ENCODE measurements at places on chromosomes 4 and X.

- peak; percentile 29 for DNase-seq
Observed at GRCh38 chr4:134465417-134465816, 263.8 kb upstream of the PABPC4L start.

GRCh38 chr4:152462695-152463094 is 73.2 kb downstream of the FBXW7 start:
- no peak for DNase-seq

DNA sequence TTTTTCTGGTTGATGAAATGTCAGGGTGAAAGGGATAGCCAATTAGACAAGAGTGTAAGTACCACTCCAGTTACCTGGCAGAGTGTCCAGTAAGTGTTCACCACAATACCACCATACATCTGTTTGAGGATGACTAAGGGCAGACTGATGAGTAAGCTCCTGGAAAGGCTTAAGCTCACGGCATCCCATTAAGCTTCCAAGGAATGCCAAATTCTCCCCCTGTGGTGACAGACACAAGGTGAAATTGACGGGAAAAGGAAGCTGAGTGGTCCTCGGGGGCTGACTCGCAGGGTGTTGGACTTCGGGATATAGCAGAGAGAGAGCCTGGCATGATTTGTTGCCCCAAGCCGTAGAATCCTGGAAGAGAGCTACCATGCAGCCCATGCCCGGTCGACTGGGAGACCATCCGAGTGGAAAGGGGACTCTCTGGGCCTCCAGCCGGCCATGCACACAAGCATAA is 7.6 kb upstream of the BST1 start:
- no peak for DNase-seq

DNA sequence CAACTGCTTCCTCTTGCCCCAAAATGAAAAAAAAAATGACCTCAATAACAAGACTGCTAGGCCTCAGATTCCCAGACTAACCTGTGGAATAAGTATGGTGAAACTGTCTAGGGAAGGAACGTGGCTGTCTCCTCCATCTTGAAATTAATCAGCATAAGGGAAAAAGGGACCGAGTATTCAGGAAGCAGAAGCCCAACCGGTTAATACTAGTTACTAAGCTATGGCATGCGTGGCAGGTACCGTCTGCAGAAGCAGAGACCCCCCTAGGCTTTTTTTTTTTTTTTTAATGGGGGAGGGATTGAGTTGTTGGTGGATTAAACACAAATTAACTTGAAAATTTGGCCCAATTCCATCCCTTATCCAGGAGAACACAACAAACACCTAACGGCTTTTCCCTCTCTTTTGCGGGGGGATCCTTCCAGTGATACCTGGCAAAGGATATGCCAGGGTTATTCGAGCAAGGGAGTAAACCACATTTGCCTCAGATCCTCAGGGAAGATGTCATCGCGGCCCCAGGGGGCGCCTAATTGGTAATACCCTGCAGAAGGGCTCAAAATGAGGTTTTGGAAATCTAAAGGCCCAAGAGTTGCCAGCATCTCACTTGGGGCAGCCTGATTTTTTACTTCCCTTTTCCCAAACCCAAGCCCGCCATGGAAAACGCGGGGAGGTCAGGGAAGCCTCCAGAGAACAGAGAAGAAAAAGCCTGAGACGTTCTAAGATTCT is 893 bp downstream of the RLIM start:
- peak; percentile 38 for DNase-seq

GRCh38 chrX:108437349-108438109 is 693 bp downstream of the COL4A6 start:
- DNase-seq = no peak

GRCh38 chrX:2432298-2432863 is 68.4 kb downstream of the DHRSX start:
- DNase-seq = no peak

DNA sequence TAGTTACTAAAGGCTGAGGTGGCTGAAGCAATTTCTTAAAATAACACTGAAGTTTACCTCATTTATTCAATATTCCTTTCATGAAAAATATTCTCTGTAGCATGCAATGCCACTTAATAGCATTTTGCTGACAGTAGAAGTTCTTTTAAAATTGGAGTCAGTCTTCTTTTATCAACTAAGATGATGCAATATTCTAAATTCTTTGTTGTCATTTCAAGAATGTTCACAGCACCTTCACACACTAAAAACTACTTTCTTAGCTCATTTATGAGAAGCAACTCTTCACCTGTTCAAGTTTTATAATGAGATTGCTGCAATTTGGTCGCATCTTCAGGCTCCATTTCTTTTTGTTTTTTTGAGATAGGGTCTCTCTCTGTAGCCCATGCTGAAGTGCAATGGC is 48.8 kb downstream of the ANAPC10 start:
- no peak for DNase-seq

GRCh38 chr4:145626623-145626982 is 7.4 kb downstream of the MMAA start:
- no peak for DNase-seq

- DNase-seq = no peak
Observed at GRCh38 chr4:173490256-173490655, 39.8 kb downstream of the HAND2 start.

DNA sequence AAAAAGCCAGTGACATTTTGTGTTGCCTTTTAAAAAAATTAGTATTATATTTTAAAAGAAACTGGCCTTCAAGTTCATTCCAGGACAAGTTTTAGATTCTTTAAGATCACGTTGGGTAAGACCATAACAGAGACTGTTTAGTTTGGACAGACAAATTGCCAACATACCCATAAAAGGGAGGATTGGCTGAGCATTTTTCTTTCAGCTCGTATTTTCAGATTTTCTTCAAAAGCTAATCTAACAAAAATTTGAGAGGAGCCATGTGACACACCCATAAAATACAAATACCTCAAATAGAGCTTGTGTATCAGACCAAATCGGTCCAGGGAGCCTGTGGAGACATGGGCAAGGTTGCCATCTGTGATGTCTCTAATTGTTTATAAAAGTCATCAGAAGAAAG is 74.6 kb upstream of the C1QTNF7 start:
- no peak for DNase-seq

- DNase-seq = no peak
Observed at GRCh38 chr4:63049278-63049677, 1360.0 kb downstream of the TECRL start.

DNA sequence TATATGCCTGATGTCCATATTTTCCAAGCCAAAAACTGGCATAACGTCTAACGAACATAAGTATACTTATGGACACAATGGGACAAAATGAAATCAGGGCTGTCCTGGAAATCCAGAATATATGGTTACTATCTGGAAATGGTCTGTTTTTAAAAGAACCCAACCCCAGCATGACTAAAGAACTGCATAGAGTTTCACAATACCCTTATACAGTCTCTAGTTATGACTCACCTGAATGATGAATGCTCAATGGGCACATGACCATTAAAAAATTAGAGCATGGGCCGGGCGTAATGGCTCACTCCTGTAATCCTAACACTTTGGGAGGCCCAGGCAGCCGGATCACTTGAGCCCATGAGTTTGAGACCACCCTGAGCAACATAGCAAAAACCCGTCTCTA is 31.8 kb downstream of the AMMECR1 start:
- DNase-seq = no peak

- DNase-seq = no peak
Observed at GRCh38 chr4:132982151-132982550, 166.9 kb upstream of the PCDH10 start.

GRCh38 chrX:32987142-32987541 is 224.2 kb downstream of the DMD start:
- DNase-seq = peak; percentile 26

- no peak for DNase-seq
Observed at GRCh38 chr4:165692082-165692481, 181.0 kb upstream of the TLL1 start.

GRCh38 chr4:120921456-120922380 is 808 bp downstream of the PRDM5 start:
- DNase-seq = peak; percentile 88

DNA sequence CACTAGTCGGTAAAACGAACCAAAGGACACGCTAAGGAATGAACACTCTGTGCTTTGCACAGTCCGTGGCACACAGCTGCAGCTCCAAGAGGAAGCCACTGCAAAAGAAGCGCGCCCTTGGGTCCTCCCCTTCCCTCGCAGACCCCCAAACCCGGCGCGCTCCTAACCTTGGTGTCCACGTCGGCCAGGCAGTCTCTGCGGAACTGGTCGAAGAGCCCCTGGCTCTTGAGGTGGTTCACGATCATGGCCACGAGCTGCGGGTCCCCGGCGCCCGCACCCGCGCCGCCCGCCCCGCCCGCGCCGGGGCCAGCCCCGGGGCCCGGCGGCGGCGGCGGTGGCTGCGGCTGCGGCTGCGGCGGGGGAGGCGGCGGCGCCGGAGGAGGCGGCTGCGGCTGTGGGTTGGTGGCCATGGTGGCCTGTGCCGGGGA is 333 bp downstream of the BOD1L1 start:
- DNase-seq = no peak

DNA sequence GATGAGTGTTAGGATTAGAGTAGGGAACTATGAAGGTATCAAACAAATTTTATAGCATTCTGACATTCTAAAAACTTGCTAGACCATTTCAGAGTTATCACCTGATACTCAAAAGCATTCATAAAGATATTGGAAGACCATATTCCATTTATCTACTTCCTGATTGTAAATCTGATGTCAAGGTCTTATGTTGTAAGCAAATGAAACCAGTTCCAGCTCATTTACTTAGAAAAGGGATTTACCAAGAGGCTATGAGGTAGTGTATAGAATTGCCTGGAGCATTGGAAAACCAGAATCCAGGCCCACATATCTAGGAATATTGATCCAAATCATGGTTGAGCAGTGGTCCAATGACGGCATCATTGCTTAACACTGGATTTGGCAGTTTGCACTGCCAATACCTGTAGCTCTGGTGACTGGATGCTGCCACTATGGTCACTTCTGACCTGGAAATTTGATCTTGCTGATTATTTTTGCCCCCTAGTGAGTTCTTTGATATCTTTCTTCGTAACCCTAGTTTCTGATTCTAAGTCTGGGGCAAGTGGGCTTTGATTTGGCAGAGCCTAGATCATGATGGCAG is 25.4 kb downstream of the ARFIP1 start:
- no peak for DNase-seq

- DNase-seq = peak; percentile 54
Observed at GRCh38 chr4:56821381-56822243, at the start of gene SPINK2. TSS of gene SPINK2 (minus strand) at chr4:56821701. CDS start at chr4:56821662, 39 bp downstream.

GRCh38 chrX:137081239-137081638 is 47.4 kb upstream of the GPR101 start:
- DNase-seq = no peak

GRCh38 chrX:6694977-6695376 is 160.1 kb upstream of the VCX3A start:
- DNase-seq = no peak

DNA sequence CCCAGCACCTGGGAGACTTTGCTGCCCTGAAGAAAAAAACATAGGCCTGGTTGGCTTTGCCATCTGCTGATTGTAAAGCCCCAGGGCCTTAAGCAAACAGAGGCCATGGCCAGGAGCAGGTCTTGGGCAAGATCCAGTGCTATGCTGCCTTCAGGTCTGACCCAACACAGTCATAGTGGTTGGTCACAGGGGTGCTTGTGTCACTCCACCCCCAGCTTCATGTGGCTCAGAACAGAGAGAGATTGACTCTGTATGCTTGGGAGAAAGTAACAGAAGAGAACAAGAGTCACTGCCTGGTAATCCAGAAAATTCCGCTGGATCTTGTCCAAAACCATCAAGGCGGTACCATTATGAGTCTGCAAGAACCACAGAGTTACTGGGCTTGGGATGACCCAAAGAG is 24.4 kb upstream of the SMARCA5 start:
- no peak for DNase-seq

DNA sequence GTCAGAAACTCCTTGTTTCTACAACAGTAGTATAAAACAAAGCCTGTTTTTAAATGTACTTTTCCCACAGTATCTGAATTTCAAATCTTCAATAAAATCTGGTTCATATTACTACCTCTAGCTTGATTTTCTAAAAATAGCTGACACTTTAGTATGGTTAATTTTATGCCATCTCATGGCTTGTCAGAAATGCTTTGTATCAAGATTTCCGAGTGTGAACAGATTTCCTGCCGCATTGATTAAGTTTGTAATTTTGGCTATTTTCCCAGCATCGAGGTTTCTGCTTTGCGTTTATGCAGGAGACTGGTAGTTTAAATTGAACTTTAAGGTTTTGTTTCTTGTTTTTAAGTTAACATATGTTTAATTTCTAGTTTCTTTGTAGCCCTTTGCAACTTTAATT is 44.2 kb downstream of the CLCN3 start:
- no peak for DNase-seq

DNA sequence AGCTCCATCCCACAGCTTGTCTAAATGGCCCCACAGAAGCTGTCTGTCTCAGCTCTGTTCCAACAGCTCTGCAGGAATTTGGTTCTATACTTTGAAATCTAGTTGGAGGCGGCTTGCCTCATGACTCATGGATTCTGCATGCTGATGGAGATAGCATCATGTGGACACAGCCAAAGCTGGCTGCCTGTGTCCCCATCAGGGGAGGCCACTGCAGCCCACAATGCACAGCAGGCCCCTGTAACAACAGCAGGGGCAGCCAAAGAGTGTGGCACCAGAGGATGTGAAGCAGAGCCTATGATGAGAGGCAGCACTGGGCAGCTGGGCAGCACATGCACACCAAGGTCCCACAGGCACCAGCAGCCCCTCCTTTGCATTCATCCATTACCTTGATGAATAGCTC is 67.2 kb downstream of the DCAF12L1 start:
- no peak for DNase-seq

DNA sequence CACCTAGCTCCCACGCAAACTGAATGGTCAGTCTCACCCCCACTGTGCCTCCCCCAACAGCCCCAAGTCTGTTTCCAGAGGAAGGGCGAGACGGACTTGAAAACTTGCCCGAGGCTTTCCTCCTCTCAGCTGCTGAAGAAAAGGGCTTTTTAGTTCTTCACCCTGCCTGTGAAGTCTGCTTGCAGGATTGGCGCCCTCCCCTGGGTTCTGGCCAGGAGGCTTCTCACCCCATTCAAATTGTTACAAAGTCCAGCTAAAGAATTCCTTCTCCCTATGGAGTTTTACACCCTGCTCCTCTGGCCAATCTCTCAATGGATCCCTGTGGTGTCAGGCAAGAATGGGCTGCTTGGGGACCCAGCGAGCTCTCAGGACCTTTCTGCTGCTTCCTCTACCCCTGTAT is 241.0 kb downstream of the AFF2 start:
- DNase-seq = no peak

DNA sequence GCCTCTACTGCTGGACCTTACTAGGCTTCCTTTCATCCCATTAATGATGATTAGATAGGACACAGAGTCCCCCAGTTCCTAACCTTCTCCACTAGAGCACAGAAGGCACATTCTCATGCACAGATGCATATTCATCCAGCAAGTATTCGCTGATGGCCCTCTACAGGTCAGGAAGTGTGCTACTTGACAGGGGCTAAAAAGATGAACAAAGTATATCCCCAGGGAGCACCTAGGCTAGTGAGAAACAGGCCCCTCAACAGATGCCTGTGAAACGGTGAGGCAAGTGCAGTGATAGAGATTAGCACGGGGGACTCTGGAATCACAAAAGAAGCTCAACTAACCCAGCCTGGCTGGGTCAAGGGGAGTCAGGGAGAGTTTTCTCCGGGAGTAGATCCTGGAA is 95.8 kb downstream of the MGST2 start:
- no peak for DNase-seq

Data from retina (tissue), 1 donor.